NCI-H187 (cell line): ENCODE measurements at places on chromosomes 2 and 18.

GRCh38 chr2:38505779-38506178 lies 96.9 kb downstream of the HNRNPLL start:
- no peak for DNase-seq

GRCh38 chr2:100640431-100641124 lies 77.8 kb downstream of the PDCL3 start:
- no peak for DNase-seq

- DNase-seq, result peak; percentile 80
Observed at GRCh38 chr2:3427272-3427671, 47.8 kb downstream of the TRAPPC12 start.

DNA sequence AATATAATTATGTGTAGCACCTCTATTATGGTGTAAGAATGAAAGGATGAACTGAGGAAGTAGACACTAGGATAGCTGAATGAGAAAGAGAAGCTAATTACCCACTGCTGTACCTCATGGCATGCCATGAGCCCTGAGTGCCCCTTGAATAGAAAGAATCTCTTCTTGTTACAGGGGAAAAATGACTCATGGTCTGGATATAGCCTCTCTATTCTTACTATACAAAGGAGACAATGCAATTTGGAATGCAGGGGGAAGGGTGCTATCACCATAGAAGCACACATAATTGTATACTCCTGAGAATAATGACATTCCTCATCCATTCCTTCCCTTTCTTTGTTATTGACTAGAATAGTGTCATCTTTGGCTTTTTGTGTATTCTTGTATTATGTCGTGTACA lies 385.2 kb downstream of the CDH7 start:
- no peak for DNase-seq

DNA sequence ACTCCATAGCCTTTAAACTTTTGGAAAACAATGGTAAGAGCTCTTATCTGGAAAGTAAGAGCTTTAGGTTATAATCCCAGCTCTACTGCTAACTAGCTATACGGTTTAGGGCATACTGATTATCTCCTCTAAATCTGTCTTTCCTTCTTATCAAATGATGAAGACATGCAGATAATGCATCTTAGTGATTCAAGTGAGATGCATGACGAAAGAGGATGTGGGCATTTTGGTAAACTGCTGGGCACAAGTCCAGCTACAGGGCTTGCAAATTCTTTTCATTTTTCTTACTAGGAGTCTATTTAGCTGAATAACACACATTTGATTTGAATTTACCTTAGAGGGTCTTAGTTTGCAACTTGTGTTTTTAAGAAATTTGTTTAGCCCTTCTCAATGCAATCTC lies 1604.8 kb upstream of the ZEB2 start:
- no peak for DNase-seq

DNA sequence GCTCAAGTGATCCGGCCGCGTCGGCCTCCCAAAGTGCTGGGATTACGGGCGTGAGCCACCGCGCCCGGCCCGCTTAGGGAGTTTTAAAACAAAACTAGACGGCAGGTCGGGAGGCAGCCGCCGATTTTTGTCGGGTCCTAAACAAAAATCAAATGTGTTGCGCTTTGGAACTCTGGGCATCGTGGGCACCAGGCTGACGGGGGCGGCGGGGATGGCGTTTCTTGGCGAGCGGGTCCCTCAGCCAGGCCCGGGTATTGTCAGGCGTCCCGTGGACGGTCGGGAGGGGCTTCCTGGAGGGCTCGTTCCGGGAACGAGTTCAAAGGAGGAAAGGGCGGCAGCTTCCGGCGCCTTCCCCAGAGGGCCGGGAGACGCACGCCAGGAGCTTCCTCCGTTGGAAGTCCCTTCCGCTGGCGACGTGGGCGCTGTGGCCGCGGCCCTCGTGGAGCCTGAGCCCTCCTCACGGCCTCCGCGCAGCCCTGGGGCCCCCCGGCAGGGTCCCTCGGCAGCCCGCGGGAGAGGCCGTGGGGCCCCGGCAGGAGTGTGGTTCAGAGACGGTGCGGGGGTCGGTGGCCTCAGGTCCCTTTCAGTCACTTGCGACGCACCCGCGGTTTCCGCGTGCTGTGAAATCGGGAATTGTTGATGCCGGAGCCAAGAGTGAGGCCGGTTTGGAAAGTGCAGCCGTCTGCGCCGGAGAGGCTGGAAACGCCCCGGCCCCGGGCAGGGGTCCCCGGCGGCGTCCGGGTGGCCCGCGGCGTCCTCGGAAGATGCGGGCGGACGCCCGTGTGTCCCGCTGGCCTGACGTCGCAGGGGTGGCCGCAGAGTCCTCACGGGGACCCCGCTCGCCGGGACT lies 59.3 kb downstream of the EMILIN2 start:
- no peak for DNase-seq

- DNase-seq, result peak; percentile 72
Observed at GRCh38 chr2:10166676-10167292, 44.2 kb downstream of the RRM2 start.

DNA sequence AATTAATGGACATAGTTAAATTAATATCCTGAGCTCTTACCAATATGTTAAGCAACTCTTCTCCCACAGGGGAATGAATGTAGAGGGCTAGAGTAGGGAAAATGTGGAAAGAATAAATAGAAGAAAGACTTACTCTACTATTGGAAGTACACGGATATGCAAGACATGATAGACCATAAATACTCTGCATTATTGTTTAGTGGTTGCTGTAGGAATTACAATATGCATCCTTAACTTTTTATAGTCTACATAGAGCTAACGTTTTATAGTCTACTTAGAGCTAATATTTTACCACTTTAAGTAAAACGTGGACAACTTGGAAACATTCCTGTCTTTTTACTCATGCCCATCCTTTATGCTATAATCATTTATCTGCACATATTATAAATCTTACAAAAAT lies 163.8 kb upstream of the GALNT5 start:
- DNase-seq, result no peak

GRCh38 chr2:55103046-55103445 lies 52.8 kb upstream of the RTN4 start:
- no peak for DNase-seq

DNA sequence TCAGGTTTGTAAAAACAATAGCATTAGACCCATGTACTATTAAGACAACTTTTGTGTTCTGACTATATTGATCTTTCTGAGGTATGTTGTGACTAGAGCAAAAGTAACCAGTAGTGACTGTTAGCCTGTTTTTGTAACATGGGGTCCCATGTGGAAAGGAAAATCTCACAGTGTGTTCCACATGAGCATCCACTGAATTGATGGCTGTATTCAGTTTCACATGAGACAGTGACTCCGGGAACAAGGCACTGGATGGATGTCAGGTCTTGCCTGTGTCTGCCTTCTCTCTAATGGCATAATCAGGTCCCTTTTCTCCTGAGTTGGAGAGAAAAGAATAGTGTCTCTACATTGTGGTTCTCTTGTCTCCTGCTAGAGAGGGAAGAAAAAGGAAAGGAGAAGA lies 27.5 kb downstream of the TMEM178A start:
- no peak for DNase-seq

DNA sequence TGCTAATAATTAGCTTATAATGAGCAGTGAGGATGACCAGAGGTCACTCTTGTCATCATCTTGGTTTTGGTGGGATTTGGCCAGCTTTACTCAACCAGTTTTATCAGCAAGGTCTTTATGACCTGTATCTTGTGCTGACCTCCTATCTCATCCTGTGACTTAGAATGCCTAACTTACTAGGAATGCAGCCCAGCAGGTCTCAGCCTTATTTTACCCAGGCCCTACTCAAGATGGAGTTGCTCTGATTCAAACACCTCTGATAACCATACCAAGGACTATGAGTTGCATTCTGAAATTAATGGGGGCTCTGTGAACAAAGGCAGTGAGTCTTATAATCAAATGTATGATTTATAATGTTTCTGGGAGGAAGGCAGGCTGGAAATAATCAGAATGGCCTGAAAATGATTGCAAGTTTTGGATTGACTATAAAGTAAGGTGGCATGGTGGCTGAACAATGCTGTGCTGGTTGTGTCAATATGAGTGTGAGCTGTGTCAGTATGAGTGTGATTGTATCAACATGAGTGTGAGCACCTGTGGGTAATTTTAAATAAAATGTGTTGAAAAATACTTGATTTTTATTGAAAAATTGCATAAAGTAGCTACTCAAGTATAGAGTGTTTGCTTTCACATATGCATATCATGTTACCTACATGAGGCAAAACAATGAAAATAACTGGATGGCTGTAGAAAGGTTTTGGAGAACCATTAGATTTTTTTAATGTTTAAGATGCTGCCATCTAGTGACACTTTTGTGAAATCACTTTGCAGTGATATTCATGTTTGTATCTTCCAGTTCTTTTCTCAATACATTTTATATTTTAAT lies 103.0 kb downstream of the KYNU start:
- no peak for DNase-seq

DNA sequence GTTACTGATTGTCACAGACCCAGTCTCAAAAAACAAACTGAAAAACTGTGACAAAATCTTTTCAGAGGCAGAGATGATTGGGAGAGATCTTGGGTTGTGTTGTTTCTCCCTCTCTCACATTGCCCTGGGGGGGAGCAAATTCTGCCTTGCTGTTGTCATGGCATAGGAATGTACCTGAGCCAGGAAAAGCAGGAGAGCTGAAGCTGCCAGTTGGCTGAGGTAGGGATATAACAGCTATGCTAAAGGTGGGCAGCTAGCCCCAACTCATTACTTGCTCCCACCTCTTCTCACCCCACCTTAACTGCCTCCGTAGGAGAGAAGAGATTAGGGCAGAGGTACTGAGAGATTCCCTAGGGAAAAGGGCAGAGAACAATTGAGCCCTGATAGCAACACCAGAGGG lies 299.3 kb downstream of the OSR1 start:
- no peak for DNase-seq

- DNase-seq, result no peak
Observed at GRCh38 chr18:26723981-26724380, 141.5 kb downstream of the AQP4 start.

DNA sequence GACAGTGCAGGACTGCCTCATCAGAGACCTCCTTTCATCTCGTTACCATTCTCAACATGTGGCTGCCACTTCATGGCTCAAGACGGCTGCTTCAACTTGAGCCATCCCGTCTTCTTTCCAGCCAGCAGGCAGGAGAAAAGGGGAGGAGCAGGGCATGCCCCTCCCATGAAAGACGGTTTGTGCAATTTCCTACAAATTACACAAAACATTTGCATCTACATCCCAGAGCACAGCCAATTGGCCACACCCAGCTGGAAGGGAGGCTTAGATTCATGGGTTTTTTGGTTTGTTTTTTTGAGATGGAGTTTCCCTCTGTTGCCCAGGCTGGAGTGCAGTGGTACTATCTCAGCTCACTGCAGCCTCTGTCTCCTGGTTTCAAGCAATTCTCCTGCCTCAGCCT lies 11.8 kb downstream of the UCN start:
- no peak for DNase-seq

GRCh38 chr2:17544256-17544655 lies 3.8 kb downstream of the VSNL1 start:
- DNase-seq, result no peak

GRCh38 chr2:19643117-19643518 lies 258.7 kb downstream of the TTC32 start:
- DNase-seq, result no peak

GRCh38 chr2:216700781-216701180 lies 5.4 kb upstream of the IGFBP5 start:
- DNase-seq, result no peak

DNA sequence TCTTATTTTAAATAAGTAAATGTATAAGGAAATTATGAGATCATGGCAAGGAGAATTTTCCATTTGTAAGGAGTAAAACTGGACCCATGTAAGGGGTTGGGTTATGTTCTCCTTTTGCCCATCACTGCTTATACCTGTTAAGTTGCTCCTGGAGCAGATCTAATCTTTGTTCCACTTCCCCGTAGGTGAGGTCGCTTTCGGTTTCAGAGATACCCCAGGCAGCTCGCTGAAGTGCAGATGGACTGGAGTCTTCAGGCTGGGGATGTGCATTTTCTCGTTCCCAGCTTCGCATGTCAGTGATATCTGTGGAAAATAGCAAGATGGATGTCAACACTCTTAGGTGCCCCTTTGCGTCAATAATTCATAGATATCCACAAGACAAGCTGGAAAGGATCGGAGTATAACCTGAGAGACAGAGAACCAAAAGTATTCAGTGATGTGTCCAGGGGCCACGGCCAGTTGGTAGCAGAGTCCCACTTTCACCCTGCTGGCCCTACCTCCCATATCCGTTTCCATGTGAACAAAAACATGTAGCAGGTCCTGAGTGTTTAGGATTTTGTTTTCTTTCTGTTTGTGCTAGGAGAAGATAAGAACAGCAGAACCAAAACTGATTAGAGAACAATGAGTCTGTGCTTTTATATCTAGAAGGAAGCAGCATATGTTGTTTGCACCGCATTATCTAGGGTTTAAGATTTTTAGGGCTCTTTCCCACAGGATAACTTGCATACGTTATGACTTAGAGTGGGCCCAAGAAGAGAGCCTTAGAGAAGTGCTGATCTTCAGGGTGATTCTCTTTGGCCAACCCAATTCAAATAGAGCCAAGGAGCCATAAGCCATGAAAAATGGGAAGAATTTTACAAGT lies 36.0 kb downstream of the GCA start:
- DNase-seq, result no peak

DNA sequence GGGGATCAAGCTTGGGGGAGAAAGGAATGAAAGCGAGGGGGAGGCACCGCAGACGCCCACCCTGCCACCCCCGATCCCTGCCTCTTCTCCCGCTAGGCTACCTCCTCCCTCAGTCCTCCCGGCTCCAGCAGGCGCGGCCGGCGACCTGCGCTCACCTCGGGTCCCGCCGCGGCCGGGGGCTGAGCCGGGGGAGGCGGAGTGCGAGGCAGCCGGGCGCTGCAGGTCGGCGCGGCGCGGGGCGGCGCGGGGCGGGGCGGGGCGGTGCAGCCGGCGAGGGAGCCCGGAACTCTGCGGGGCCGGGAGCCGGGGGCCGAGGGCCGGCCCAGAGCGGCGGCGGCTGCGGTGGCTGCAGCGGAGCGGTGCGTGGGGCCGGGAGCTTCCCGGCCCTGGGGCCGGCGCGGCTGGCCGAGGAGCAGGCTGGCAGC lies 477 bp downstream of the ACVR1 start:
- no peak for DNase-seq

- DNase-seq, result no peak
Observed at GRCh38 chr2:96104487-96104861, 11.9 kb downstream of the ADRA2B start.

- no peak for DNase-seq
Observed at GRCh38 chr18:48548011-48548771, 9.4 kb downstream of the CTIF start.

DNA sequence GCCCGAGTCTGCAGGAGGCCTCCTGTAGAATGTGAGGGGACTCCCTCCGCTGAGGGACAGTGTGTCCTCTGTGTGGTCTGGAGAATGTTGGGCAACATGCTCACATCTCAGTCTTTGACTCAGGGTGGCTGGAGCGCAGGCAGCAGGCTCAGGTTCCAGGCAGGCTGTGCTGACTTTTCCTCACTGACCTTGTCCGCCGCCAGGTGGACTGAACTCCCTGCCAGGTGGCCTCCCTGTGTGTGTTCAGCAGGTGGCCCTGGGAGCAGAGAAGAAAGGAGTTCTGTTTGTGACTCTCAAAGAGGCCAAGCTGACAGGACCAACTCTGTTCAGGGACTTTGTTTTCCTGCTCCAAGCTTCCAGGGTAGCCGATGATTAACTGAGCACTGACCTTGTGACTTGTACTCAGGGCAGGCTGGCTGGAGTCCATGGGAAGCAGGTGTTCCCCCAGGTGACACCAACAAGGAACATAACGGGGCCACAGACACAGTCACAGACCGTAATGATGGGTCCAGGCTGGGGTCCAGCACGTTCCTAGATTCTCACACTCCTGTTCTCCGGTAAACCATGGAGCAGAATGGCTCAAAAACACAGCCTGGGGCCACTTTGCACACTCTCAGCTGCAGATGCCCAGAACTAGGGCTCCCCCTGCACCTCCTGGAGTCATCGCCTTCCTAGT lies 439.8 kb downstream of the RNF144A start:
- no peak for DNase-seq
